Fibroblast of skin of left biceps (primary cell): ENCODE measurements at places on chromosomes 7 and 10.

GRCh38 chr7:38323156-38323555, 49.7 kb upstream of the TARP start:
- DNase-seq: no peak

- no peak for DNase-seq
Observed at GRCh38 chr7:47946581-47947354, 1.5 kb downstream of the PKD1L1 start.

GRCh38 chr10:43082746-43083145, 5.9 kb downstream of the RET start:
- DNase-seq: no peak

- DNase-seq: no peak
Observed at GRCh38 chr10:95208702-95209391, 14.8 kb downstream of the ACSM6 start.

DNA sequence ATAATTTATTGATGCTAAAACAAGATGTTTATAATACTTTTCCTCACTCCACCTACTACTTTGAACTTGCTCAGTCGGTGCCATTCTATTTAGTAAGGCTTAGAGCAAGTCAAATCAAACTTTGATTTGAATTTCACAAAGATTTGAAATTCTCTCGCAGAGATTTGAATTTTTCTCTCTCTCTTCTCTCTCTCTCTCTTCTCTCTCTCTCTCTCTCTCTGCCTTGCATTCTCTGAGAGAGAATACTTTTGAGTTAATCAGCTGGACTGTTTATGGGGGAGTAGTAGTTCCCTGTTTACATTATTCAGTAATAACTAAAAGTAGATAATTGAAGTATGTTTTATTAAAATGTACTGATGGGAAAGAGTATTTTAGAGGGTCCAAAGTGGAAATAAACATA, 488.5 kb upstream of the ANKRD30A start:
- DNase-seq: no peak

DNA sequence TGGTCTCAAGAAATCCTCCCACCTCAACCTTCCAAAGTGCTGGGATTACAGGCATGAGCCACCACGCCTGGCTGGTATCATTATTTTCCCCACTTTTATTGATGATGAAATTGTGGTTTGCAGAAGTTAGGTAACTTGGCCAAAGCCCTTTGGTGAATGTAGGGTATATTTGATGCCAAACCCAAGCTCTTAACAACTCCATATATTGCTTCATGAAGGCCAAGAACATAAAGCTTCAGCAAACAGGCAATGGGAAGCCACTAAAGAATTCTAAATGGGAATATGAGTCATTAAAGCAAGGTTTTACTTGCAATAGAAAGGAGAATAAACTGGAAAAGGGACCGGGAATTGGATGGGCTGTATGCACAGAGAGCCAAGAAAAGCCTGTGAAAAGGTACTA, 142.7 kb downstream of the KMT2E start:
- no peak for DNase-seq
